ENCODE measurements at places on chromosomes 13 and 19.
A peak's percentile ranks its signal among the peaks of the same experiment; 100 is the strongest.

- DNase-seq, result no peak
These were observed 11.3 kb upstream of the ITM2B start for GRCh38 chr13:48221686-48222187.

GRCh38 chr13:24106429-24106828, 54.1 kb upstream of the SPATA13 start:
- no peak for DNase-seq

- no peak for DNase-seq
These were observed 43.9 kb upstream of the C1QTNF9B start for GRCh38 chr13:23941211-23941610.

DNA sequence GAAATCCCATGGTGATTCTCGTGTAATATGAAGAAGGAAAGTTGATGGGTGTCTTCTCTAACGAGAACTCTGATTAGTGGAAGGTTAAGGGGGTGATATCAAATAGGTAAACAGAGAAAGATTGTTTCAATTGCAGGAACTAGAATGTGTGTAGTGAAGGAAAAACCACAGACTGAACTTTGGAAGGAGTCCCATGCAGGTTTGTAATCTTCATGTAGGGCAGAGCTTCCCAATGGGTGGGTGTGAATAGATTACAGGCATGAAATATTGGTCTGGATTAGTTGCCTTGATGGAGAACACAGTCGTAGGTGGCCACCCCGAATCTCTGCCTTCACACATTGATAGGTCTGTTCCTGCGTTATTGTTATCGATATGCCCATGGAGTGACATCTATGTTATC, 295.5 kb downstream of the KCNRG start:
- no peak for DNase-seq

- no peak for DNase-seq
These were observed 1.6 kb downstream of the GRIK5 start for GRCh38 chr19:42068361-42068755.

DNA sequence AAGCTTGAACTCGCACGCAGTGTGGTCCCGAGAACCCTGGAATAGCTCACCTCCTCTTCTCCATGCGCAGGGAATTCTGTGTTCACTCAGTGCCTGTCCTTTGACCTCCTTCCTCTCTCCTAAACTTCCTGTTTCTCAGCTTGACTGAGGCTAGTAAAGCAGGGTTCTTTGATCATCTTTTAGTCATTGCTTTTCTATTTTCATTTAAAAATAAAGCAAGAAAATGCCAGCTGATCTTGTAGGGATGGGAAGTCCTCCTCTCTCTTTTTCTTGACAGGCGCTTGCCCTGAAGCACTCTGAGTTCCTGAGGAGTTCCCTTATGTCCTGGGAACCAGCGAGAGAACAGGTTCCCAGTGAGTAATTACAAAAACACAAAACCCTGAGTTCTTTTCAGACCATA, 62.8 kb downstream of the ARHGEF7 start:
- no peak for DNase-seq

GRCh38 chr13:101489643-101490405, 37.3 kb downstream of the ITGBL1 start:
- no peak for DNase-seq

DNA sequence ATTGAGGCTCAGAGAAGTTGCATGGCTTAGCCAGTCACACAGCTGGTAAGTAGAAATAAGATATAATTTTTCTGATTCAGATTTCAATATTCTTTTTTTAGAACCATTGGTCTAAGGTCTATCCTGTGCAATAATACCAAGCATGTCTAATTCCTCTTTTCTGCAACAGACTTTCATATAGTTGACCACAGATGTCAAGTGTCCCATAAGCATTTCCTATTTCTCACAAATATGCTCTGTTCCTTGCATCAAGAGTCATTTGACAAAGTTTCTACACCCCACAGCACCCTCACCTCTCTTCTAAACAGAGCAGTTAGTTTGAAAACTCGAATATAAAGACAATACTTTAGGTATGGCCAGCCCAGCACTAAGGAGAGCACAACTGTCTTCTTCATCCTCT, 26.8 kb upstream of the SACS start:
- peak; percentile 61 for DNase-seq

Measured in RPMI8226 (cell line).